Activated CD4-positive, alpha-beta T cell treated with anti-CD3 and anti-CD28 coated beads, Interleukin-10, Interleukin-2, amounts not matched to agents 100 ng/mL and 50 ng/mL, durations not matched to agents 16 hours and 8 hours (primary cell): ENCODE measurements at places on chromosomes 3 and 15.
A peak's percentile ranks its signal among the peaks of the same experiment; 100 is the strongest.

DNA sequence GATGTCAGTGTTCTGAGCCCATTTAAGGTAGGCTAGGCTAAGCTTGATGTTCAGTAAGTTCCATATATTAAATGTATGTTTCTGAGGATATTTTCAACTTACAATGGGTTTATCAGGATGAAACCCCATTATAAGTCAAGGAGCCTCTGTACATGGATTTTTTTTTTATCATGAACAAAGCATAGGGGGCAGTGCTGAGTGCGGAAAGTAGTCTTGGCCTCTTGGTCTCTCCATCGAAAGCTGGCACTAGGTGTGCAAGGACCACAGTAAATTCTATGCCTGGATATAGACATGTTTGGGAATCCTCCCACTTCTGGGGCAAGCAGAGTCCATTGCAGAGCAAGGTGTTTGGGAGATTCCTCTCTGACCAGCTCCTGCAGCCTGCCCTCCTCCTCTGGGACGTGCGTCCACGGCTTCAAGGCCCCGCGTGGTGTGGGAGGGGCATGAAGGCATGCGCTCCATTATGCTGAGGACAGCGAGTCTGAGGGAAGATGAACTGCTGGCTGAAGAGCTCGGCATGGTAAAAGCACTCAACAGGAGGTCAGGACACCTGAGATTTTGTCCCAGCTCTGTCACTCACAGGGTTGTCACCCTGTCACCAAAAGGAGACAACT is 122.9 kb upstream of the LIPC start:
- DNase-seq = no peak

DNA sequence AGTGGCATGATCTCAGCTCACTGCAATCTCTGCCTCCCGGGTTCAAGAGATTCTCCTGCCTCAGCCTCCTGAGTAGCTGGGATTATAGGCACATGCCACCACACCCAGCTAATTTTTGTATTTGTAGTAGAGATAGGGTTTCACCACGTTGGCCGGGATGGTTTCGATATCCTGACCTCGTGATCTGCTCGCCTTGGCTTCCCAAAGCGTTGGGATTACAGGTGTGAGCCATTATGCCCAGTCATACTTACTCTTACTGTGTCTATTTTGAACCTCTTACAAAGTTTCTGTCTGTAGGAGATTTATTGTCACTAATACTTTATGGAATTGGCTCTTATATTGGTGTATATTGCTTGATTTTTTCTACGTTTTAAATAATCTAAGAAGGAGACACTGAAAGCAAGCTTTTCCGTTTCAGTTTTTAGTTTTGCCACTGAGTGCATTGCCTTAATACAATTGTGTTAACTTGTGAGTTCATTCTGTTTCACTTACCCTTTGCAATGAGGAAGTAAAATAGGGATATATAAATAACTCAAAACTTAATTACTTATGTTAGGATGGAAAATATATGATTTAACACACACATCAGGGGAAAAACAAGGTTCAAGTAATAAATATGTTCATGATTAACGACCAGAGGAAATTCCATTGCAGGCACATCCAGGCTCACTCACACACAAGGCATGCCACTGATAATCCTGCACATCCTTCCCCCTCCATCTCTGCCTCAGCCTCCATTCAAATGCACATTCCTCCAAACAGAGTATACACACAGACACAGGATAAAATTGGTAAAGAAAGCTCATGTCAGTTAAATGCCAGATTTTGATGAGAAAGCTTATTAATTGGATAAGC is 279.3 kb upstream of the RASGRP1 start:
- DNase-seq = no peak

- DNase-seq = no peak
Measured at GRCh38 chr3:113245761-113246161, 34.4 kb downstream of the BOC start.

DNA sequence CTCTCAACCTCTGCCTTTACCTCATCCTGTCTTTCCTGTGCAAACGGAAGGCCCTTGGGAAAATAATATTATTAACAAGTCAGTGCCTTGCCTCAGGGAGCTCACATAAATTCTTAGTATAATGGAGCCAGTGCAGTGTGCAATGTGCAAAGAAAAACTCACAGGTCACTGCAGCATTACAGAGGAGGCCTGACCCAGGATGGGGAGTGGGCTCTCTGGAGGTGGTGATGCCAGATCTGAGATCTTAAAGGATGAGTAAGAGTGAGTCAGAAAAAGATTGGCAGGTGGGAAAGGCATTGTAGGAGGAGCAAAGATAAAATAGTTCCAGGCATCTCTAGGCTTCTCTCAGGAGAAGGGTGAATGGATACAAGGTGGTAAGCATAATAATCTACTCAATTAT is 185.6 kb upstream of the ADAMTS9 start:
- no peak for DNase-seq

GRCh38 chr3:109683746-109684145 is 346.4 kb upstream of the DPPA4 start:
- DNase-seq = no peak

DNA sequence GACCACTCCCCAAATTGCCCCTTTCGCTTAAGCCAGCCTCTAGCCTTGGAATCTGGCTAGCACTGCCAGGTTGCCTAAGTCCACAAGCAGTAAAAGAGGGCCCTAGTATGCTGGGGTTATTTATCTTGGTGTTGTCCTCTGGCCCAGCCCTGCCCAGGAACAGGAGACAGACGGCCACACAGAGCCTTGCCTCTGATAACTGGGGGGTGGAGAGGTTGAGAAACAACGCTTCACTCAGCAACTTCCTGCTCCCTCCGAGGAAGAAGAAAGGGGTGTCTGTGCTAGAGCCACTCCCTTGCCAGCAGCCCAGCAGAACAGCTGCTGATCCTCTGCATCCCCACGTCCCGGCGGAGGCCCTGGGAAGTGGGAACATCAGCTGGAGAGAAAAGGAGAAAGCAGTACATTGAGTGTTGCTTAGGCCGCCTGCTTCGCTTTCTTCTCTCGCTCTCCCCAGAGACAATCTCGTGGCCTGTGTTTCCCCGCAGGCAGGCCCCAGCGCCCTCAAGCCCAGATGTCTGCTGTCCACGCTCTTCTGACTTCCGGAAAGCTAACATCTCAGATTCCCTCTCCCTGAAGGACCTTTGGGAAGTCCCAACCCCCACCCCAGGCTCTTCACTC is 22.6 kb upstream of the C3orf70 start:
- no peak for DNase-seq

DNA sequence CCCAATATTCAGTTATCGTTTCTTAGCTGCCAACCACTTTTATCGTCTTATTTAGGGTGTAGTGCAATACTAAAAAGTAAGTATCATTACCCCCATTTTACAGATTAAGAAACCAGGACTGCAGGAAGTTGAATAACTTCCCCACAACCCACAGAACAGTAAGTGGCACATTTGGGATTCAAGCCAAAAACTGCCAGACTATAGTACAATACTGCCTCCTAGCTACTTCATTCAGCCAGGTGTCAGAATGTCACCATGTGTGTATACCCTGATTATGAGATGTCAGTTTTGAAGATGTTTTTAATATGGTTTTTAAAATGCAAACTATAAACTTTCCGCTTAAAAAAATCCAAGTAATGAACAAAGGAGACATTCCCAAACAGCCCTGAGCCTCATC is 74.2 kb upstream of the PROK2 start:
- DNase-seq = peak; percentile 54

DNA sequence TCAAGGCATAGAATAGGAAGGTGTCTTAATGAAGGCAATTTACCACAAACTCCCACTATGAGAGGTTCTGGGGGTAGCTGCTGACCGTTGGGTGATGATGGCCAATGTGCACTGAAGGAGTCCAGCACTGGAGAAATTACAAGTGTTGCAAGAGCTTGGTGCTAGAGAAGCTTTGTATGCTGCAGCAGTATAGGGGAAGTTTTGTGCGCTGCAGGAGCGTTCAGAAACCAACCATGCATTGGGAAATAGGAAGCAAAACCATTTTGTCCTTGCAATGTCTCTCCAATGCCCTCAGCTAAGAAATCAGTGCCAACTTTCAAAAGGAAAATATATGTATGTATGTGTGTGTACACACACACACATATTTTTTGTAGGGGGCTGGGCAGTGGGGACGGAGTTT is 441.6 kb upstream of the NAALADL2 start:
- no peak for DNase-seq

- no peak for DNase-seq
Measured at GRCh38 chr3:29465836-29466235, 185.0 kb downstream of the RBMS3 start.

DNA sequence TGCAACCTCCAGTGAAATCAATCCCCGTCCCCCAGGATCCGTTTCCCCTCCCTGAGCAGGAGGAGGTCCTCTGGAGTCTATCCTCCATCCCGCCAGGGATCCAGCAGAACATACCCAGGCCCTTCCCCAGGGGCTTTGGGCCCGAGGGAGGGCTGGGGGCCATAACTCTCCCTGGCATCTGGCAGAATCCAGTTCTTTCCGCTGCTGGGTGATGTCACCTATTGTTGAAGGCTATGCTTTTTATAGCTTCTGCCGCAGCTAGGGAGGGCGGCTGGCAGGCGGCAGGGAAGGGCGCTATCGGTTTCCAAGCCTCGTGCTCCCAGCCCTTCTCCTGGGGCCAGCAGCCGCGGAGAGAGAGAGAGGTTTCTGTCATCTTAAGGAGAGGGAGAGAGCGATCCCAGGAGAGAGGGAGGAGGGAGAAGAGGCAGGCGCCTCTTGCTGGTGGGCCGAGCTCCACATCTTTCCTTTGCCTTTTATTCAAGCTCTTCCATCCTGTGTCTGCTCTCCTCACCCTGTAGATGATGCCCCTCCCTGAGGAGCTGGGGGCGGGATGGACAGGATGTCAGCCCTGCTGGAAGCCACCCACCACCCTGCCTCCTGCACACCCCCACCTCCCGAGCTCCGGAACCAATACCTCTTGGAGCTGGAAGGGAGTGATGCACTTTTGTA is 120.1 kb downstream of the ANP32A start:
- DNase-seq = no peak

- no peak for DNase-seq
Measured at GRCh38 chr15:89114990-89115389, 26.7 kb downstream of the ABHD2 start.

DNA sequence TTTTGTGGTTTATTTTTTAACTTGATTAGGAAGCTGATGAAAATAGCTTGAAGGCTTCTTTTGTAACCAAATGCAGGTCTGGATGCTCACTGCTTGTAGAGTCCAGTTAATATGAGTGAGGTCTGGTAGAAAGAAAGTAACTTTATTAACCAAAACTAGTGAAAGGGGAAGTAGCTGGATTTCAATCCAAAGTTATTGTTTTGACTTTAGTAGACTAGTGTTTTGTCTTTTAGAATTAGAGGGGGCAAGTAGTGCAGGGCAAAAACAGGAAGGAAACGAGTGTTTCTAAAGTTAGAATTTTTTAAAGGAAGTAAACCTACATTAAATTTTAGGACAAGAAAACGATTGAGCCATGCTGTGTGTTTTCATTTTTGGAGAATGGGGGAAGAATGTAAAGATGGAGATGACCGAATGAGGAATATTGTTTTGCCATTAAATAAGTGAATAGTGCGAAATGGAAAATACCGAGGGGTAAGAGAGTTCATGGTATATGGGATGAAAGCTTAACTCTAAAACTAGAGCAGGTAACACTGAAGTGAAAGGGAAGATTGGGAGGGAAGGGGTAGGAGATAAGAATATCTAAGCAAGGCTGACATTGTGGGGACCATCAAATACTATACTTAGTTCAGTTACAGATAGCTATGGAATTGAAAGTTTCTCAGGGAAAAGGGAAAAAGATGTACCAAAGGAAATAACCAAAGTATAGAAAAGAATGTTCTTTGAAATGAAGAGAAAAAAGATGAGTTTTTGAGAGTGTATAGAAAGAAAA is 40.0 kb downstream of the USP3 start:
- no peak for DNase-seq

DNA sequence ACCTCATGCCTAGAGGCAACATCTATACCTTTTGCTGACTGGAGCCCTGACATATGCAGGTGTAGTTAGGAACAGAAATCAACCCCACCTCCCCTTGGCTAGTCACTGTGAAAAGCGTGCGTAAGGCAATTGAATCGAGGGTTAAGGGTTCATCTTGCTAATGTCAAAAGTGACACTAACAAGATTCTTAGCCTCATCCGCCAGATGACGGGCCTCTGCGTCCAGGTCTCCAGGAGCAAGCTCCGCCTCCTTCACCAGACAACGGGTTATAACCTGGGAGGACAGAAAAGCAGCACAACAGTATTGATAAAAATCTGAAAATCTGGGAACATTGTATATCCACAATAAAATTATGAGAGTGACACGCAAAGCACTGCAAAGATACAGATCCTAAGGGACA is 4.7 kb downstream of the SELENOS start:
- DNase-seq = no peak

GRCh38 chr3:125245521-125245920 is 33.0 kb upstream of the SLC12A8 start:
- no peak for DNase-seq

DNA sequence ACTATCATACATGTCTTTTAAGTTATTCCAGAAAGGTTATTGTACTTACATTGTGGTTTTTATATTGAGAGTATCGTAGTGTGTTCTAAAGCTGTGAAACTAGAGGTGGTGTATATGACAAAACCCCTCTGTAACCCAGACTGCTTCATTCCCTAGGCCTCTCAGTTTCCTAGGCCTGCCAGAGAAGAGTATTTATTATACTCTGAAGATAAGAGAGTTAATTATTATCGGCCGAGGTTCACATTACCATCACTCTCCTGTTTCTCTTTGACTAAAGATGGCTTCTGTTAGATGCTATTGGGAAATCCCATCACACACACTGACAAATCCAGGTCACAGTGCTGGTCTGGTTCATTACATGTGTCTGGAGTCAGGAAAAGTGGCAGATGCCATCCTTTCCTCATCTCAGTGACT is 20.5 kb downstream of the EXOSC7 start:
- no peak for DNase-seq

DNA sequence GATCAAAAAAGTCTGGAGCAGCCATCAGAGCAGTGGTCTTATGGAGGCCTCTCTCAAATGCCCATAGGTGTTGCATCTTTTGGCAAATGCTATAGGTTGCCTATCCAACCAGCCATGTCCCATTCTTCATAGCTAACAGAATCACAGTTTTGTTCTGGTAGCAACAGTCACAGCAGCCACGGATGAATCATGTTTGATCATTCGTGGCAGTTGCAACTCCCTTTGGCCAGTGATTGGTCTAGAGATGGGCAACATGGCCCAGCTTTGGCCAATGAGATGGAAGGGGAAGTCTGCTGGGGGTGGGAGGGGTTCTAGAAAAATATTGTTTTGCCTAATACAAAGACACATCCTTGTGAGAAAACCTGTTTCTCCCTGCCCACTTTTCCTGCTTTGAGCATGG is 50.3 kb upstream of the PPP2R3A start:
- no peak for DNase-seq
